ENCODE measurements at places on chromosomes 11 and 22.

- DNase-seq = no peak
These were observed 2.9 kb downstream of the FAM118B start for GRCh38 chr11:126214441-126214840.

DNA sequence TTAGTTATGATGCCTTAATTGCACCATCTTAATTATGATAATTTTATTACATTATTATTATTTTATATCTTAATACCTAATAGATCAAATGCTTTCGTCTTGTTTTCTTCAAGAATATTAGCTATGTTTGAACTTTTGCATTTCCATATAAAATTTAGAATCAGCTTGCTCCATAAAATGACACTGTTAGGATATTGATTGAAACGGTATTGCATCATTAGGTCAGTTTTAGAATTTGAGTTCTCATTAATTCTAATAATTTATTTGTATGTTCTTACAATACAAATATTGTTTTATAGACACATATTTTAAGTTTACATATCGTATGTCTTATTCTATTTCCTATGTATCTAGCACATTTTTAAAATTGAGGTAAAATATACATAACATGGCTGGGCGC lies 6.7 kb downstream of the CFAP68 start:
- DNase-seq = no peak

DNA sequence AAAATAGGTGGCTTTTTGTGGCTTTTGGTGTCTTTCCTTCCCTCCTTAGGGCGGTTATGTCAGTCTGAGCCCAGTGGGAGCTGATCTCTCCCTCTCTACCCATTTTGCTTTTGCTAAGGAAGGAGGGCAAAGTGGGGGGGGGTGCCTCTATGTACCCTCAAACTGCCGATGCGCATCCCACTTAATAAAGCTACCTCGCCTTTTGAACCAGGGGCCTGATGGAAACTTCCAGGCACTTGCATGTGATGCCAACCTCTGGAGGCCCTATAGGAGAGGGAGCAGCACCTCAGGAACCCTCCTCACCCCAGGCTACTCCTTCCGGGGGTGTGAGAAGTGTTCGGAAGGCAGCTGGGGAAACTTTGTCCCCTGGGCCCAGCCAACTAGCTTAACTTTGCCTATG lies 97.0 kb upstream of the HSD17B12 start:
- no peak for DNase-seq

DNA sequence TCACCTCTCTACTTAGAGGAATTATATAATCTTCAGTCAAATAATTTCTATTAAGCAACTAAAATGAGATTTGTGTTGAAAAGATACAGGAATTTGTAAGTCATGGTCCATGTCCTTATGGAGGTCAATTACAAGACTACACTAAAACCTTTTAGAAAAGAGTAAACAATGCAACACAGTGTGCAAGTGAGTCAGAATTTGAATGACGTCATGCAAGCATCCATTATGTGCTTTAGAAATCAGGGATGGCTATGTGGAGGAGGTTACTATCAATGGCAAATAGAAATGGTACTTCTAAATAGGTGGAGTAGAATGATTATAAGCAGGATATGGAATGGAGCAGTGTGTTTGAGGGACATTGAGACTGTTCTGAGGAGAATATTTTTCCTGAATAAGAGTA lies 16.6 kb downstream of the OR10D3 start:
- DNase-seq = no peak

- no peak for DNase-seq
These were observed 15.8 kb upstream of the CARS1 start for GRCh38 chr11:3073029-3073435.

DNA sequence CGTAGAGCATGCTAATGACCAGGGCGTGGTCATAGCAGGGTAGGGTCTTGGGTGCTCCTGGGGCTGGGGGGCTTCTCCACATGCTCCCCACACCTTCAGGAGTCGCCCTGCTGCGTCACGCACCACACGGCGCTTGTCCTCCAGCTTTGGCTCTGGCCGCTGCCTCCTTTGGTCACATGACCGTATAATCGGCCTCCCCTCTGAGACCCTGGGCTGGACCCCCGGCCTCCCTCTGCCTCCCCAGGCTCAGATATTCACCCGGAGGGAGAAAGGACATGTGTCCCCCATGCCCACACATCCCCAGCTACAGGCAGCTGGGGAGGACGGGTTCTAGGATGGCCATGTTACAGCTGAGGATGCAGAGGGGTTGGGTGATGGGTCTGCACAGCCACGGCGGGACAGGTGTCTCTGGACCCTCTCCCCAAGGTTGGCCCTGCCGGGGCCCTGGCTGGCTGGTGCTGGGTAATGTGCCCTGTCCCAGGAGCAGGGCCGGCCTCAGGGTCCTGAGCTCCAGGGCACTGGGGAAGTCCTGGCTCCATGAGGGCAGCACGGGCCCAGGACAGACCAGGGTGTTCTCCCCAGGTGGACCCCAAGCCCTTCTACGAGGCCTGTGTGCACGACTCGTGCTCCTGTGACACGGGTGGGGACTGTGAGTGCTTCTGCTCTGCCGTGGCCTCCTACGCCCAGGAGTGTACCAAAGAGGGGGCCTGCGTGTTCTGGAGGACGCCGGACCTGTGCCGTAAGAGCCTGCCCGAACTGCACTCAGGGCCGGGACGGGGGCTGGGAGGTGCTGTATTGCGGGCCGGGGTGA lies 14.5 kb downstream of the MUC2 start:
- DNase-seq = no peak

GRCh38 chr11:81787584-81788049 lies 946.0 kb downstream of the FAM181B start:
- no peak for DNase-seq

GRCh38 chr11:125182573-125182972 lies 18.0 kb downstream of the PKNOX2 start:
- no peak for DNase-seq

DNA sequence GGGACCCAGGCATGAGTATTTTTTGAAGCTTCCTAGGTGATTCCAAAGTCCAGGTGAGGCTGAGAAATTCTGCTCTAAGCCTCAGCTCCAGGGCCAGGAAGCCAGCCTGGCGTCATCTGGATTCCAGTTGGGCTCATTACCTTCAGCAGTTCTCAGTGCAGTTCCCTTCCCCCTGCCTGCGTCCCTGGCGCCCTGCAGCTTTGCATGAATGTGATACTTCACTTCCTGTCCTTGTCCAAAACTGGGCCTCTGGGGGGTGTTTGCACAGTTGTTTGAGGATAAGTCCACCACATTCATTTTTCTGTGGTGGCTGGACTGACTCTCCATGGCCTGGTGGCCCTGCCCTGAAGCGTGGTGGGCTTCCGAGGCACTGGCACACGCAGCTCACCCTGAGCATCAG lies 98.1 kb downstream of the TENM4 start:
- DNase-seq = peak; percentile 30

- peak; percentile 83 for DNase-seq
These were observed 589 bp upstream of the GNAZ start for GRCh38 chr22:23069502-23070357.

- DNase-seq = no peak
These were observed 1008.4 kb downstream of the BRD1 start for GRCh38 chr22:48819232-48819631.

GRCh38 chr22:49845241-49845640 lies 8.4 kb upstream of the ZBED4 start:
- DNase-seq = no peak

DNA sequence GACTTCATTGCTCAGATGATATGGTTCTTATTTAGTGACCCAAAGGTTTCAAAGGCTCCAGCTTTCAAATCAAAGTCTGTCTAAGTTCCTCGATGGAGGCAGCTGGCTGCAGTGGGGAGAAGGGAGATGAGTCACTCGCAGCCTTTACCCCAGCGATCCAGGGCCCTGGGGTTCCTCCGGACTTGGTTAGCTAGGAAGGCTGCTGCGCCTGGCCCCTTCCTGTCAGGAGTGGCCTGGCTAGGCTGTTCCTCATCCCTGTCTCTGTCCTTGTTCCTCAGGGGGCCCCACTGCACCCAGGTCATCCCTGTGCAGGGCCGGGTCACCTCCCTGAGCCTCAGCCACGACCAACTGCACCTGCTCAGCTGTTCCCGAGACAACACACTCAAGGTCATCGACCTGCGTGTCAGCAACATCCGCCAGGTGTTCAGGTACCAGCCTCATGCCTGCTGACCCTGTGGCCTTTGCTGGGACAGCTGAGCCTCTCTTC lies 13.9 kb downstream of the ATG16L2 start:
- DNase-seq = no peak

GRCh38 chr11:110087812-110088534 lies 5.2 kb upstream of the ZC3H12C start:
- DNase-seq = no peak

GRCh38 chr22:44328326-44328725 lies 15.6 kb upstream of the SHISAL1 start:
- no peak for DNase-seq

DNA sequence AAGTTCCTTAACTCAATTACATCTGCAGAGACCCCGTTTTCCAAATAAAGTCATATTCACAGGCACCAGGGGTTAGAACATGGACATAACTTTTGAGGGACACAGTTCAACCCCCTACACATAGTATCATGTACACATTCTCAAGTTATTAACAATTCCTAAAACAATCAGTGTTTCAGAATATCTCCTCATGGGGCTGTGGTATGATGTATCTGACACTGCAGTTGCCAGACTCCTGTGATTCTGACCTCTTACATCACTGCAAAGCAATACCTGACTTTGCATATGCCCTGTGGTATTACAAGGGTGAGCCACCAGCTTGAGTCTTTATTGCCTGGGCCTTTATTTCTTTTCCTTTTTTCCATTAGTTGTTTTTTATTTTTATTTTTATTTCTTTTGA lies 141.7 kb downstream of the COMMD9 start:
- DNase-seq = no peak

GRCh38 chr22:17481424-17481823 lies 81.9 kb upstream of the SLC25A18 start:
- DNase-seq = no peak

- DNase-seq = peak; percentile 75
These were observed 7.6 kb upstream of the CHKA start for GRCh38 chr11:68128682-68129327.

DNA sequence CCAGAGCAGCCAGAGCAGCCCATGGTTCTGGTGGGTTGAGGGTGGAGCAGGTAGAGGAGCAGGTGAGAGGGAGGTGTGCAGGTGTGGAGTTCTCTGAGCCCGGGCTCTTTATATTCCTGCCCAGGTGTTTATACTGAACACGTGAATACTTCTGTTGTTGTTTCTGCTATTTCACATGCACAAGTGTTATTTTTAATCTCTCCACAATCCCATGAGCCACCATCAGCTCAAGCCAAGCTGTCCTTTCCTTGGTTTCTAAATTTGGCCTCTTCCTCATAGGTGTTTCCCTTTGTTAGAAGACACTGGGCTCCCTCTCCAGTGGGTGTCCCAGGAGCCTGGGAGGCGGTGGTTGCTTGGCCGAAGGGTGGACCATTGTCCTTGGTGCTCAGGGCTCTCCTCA lies at the start of gene KRTAP5-3:
Gene KRTAP5-3, minus strand, starts transcription at position 101 of the 400 bp plus-strand sequence. Its CDS starts 78 bp downstream, at position 23.
- DNase-seq = no peak

GRCh38 chr11:47060807-47061206 lies 115.9 kb downstream of the ARFGAP2 start:
- no peak for DNase-seq

GRCh38 chr11:85279267-85279666 lies 347.9 kb downstream of the DLG2 start:
- DNase-seq = no peak

DNA sequence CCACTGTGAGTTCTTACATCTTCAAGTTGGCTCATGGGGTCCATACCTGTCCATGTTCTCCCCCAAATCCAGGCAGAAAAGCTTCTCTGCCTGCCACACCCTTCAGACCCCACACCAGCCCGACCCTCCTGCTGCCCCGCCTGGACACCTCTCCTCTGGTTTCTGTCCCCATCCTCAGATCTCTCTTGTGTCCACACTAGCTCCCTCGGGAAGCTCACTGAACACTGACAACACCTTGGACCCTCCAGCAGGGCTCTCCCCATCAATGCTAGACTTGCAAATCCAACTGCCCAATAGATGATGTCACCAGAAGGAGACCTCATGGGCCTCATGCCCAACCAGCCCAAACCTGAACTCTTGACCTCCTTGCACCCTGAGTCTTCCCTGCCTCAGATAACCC lies 2.9 kb downstream of the SCARF2 start:
- no peak for DNase-seq

GRCh38 chr22:44089717-44090570 lies 65.8 kb downstream of the PARVB start:
- DNase-seq = no peak

DNA sequence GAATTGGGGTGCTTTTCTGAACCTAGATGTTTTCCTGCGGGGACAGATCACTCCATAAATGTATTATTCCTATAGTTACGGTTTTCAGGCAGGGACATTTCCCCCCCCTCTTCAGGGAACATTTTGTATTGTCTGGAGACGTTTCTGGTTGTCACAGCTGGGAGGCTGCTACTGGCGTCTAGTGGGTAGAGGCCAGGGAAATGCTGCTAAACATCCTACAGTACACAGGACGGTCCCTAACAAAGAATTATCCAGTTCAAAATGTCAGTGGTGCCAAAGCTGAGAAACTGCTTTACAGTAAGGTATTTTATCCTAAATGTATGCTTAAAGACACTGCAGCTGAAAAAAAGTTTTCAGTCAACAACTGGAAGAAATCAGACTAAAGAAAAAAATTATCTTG lies 19.4 kb downstream of the PIWIL4 start:
- DNase-seq = no peak

- no peak for DNase-seq
These were observed 267.4 kb upstream of the ISX start for GRCh38 chr22:34798605-34799004.

DNA sequence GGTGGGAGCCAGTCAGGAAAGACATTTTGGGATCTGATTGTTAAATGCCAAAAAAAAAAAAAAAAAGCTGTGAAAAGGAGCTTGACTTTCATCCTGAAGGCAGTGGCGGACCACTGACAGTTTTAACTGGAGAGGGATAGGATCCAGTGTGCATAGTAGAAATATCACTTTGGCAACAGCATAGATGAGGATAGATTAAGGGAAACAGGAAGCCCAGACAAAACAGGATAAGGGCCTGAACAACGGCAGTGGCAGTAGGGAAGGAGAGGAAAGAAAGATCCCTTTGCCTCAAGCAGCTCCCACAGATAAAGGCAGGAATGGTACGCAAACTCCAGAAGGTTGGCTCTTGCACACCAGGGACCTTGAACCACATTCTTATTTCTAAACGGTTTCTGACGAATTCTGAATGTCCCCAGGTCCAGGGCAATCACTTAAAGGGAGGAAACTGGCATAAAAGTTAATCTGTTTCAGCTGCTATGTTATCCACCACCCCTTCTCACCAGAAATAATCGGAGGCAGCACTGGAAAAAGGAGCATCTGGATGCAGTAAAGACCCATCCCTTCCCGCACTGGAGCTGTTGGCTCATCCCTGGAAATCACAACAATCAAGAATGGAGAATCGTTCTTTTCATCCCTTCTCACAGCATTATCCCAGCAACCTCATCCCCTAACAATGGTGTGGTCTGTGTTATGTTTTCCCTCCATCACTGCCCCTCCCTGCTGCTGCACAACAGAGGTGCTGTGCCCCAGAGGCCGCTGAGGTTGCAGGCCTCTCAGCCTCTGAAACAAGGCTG lies 99.1 kb downstream of the GAB2 start:
- no peak for DNase-seq

DNA sequence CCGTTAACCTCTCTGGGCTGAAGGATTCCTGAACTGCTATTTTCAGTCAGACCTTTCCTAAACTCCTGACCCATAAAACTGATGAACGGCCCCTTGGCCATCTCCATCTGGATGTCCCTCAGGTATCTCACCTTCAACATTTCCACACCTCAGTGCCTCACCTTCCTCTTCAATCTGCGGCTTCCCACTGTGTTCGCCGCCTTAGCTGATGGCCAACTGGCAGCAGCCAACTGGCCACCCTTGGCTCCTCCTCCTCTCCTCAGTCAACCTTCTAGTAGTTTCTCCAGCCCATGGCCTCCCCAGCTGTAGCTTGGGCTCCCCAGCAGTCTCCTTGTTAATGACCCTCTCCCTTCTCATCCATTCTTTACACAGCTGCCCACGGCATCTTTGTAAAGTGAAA lies 55.0 kb upstream of the PHOX2A start:
- no peak for DNase-seq
